ENCODE measurements at places on chromosomes 2 and 18.

- DNase-seq = no peak
Measured at GRCh38 chr2:206867006-206867405, 72.3 kb upstream of the CPO start.

GRCh38 chr2:119531292-119531691, 7.0 kb upstream of the SCTR start:
- no peak for DNase-seq

DNA sequence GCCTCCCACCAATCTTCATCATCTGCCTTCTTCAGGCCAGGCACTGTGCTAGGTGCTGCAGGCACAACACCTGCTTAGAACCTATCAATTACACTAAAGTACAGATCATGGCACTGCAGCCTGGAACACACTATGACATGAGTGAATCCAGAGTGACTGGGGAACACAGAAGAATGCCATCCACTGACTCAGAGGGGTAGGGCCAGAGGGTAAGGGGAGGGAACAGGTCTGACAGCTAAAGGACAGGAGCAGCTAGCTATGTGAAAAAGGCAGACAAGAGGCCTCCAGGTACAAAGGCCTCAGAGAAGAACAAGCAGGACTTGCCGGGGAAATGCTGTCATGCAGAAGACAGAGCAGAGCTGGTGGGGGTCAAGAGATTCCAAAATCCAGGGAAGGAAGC, 53.3 kb upstream of the ACAA2 start:
- DNase-seq = no peak

DNA sequence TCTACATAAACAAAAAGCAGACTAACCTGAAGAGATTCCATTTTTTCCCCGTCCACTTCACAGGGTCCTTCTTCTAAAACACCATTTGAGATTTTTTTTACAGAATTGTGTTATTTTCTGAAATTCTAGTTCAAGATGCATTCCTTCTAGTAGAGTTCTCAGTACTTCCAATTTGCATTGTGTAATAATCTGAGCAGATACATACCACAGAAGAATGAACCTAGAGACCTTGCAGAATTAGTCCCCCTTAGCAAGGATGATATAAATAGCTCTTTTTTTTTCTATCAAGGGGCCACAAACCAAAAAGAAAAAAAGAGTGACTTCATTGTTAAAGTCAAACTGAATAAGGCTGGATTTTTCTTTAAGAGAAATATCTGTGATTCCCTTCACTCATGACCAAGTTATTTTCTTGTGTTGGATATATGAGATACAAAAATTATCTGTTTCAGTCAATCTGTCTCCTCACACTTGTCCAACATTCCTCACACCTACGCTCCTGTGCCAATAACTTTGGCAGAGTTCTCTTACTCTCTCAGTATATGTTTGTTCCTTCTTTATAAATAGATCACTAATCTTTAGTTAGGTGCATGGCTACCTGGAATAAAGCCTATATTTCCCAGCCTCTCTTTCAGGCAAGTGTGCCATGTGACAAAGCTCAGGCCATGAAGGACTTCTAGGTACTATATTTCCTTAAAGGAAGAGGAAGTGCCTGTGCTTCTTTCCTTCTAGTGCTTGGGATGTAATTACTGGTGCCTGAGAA, 183.5 kb downstream of the ZNF385B start:
- DNase-seq = no peak

GRCh38 chr2:201643216-201643890, at the start of gene TMEM237:
TMEM237 (minus strand) TSS chr2:201643503; CDS start chr2:201643400, 103 bp downstream.
- peak; percentile 37 for DNase-seq

DNA sequence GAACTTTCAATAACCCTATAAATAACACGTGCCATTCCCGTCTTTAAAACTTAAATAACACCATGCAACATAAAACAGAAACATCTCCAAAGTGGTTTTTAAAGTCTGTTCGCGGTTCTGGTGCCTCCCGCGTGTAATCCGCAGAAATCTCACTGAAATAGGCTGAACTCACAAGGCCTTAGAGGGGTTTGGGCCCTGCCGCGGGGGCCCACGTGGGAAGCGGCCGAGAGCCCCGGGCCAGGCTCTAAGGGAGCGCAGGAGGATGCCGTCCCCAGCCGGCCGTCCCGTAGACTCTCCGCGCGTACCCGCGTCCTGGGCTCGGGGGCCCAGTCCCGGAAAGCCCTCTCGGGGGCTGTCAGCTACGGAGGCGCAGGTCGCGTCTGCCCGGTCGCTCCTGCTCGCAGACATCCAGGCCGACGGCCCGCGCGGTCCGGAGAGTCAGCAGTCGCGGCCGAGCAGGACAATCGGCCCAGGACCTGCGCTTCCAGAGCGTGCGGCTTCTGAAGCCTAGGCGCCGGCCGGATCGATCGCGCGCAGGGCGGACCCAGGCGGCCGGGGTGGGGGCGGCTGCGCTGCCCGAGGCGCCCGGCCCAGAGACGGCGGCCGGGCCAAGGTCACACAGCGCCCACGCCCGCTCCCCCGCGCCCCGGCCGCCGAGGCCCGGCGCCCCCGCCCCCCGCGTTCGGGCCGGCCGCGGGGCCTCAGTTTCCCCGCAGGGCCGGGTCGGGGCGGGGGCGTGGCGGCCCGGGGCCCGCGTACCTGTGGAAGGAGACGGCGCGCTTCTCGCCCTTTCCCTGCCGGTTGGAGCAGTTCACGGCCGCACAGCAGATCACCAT, 558 bp downstream of the THAP4 start:
- DNase-seq = no peak

DNA sequence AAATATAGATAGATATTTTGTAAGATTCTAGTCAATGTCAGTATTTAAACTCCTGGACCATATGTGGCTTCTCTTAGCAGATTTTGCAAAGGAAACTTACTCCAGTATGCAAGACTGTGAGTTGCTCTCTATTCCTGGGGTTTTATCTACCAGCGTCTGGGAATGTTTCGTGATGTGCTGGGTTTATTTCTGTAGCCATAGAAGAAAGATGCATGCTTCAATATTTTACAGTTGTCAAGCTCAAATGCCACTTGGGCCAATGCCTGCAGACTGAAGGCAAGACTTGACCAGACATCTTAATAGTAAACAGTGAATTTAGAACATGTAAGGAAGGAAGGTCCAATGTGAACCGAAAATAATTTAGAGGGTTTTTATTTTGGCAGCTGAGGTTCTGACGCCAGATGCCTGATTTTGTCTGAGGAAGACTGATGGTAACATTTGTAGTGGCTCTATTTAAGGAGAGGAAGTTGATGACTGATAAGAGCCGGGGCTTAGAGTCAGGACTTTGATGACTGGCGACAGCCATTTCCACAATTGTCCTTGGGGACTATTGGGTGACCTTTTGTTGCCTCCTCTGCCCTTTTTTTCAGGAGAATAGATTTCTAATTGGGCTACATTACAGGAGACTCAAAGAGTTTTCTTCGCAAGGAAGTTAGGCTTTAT, 154.3 kb downstream of the RAPGEF4 start:
- no peak for DNase-seq

DNA sequence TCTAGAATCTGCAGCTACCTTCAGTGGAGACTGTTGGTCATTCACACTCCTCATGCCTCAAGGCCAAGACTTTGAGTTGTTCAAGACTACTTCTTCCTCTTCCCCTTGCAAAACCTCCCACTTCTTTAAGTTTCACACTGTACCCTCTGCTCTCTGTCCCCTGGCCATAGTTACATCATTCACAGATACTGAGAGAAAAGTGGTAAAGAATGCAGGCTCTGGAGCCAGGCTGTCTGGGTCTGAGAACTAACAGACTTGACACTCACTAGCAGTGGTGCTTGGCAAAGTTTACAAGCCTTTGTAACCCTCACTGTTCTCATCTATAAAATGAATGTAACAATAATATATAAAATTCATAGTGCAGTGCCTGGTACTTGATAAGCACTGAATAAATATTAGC, 61.8 kb downstream of the CDH20 start:
- DNase-seq = no peak

DNA sequence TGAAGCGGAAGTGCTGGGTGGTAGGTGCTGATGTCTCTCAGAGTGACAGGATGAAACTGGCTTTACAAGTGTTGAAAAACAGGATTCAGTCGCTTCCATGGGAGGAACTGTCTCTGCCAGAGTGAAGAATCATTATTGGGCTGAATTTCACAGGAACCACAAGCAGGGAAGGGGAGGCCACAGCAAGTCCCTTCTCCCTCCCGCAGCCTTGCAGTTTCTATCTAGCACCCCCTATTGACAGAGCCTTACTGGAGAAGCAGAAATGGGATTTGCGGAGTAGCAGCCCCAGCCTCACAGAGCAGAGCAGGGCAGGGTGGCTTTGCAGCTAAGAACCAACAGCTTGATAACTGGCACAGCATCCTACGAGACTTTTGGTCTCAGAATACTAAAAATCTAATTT, 33.3 kb upstream of the RMP24 start:
- no peak for DNase-seq

GRCh38 chr18:75247611-75248421, 37.2 kb downstream of the TSHZ1 start:
- DNase-seq = peak; percentile 59

- no peak for DNase-seq
Measured at GRCh38 chr2:30078521-30078920, 68.3 kb upstream of the YPEL5 start.

DNA sequence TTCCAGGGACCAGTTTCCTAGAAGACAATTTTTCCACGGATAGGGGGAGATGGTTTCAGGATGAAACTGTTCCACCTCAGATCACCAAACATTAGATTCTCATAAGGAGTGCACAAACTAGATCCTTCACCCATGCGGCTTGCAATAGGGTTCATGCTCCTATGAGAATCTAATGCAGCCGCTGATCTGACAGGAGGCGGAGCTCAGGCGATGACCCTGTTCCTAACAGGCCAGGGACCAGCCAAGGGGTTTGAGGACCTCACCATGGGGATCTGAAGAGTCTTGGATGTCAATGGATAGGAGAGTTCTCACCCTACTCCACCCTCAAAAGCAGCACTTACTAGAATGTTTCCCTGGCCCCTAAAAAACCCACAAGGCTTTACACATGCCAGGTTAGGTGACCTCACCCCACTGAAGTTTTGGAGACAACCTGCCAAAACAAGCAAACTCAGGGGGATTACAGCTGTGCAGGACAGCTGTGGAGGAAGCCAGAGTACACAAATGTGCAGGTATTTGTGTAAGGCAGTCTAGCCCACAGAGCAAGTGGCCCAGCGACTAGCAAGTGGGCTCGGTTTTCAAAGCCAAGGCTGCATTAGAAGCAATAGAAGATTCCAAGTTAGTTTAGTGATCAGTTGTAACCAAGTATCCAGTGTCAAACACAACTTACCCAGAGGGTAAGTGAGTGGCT, 3.9 kb downstream of the EVA1A start:
- DNase-seq = no peak

GRCh38 chr18:63753676-63754075, 21.5 kb upstream of the SERPINB7 start:
- DNase-seq = no peak

DNA sequence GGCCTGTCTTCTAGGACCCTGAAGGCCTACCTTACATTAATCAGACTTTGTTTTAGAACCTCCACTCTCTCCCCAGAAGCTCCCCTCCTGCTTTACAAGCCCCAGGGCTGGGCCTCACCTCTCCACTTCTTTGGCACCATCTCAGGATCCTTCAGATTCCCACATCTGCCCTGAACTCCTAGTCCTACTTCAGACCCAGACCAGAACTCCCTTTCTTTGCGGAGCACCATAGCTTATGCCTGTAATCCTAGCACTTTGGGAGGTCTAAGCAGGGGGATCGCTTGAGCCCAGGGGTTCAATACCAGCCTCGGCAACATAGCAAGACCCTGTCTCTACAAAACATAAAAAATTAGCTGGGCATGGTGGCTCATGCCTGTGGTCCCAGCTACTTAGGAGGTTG, 991 bp downstream of the CHCHD5 start:
- DNase-seq = no peak

- DNase-seq = no peak
Measured at GRCh38 chr2:101843471-101843870, 146.0 kb downstream of the MAP4K4 start.

DNA sequence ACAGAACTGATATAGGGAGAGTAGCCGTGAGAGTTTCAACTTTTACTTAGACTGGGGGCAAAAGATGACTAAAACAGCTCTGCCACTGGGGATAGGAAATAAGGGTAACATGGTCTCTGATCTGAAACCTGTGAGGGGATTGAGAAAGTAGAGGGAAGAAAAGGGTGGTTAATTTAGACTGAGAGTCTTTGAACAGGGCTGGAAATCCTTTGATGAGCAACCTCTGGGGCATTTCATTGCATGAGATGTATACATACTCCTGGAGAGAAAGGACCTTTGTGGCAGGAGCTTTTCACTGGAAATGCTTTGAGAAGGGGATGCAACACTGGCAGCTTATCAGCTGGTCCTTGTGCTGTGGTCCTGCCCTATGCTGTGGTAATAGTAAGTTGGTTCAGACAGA, 9.4 kb downstream of the GALNT1 start:
- no peak for DNase-seq

DNA sequence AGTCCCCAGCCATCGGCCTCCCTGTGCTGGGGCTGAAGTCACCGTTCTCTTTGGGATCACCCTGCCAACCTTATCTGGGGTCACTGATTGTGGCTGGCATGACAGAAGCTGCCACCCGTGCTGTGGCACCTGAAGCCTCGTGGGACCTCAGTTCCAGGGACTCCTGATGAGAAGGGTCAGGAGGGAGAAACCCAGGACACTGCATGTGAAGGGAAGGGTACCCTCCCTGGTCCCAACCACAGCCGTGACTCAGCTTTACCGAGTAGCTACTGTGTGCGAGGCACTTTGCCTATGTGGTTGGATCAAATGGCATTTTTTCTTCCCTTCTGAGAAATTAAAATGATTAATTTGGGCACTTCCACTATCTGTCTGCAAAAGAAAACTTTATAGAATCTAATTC, 64.4 kb downstream of the SP110 start:
- no peak for DNase-seq

GRCh38 chr2:74191596-74192380, 6.6 kb upstream of the MTHFD2 start:
- no peak for DNase-seq

DNA sequence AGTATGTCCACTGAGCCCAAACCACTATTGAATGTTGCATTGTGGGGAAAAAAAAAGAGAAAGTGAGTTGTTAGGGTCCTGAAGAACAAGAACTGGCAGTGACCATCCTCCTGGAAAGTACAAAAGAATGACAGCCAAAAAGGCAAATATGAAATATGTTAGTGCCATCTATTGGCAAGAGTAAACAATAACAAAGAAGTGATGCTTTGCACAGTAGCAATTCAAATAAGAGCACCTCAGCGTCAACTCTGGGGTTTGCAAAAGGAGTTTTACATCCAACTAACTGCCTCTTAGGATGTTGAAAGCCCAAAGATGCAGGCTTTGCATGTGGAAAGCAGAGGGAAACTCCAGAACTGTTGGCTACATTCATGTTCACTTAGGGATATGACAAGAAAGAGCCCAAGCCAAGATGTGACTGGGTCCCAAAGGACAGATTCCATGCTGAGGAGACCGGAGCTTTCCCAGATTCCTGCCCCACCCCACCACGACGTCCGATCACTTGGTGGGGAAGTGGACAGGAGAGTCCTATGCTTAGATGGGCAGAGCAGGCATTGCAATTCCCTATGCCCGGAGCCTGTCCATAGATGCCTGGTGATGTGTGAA, 15.6 kb downstream of the TRABD2A start:
- peak; percentile 11 for DNase-seq

GRCh38 chr2:57373530-57373929, 673.1 kb upstream of the VRK2 start:
- DNase-seq = no peak

GRCh38 chr2:4898706-4899105, 793.5 kb upstream of the SOX11 start:
- no peak for DNase-seq

- no peak for DNase-seq
Measured at GRCh38 chr2:28155627-28156026, 237.0 kb upstream of the FOSL2 start.

All from midbrain (tissue), 1 donor.